ENCODE measurements at places on chromosomes 12 and 14. TPM values are rescaled to one million over a fixed set of nuclear protein-coding genes. Genes with fewer than 3 reads are reported as not detected.
A peak's percentile ranks its signal among the peaks of the same experiment; 100 is the strongest.

The B4GALNT3 gene
- total RNA-seq = 3.5 TPM

DNA sequence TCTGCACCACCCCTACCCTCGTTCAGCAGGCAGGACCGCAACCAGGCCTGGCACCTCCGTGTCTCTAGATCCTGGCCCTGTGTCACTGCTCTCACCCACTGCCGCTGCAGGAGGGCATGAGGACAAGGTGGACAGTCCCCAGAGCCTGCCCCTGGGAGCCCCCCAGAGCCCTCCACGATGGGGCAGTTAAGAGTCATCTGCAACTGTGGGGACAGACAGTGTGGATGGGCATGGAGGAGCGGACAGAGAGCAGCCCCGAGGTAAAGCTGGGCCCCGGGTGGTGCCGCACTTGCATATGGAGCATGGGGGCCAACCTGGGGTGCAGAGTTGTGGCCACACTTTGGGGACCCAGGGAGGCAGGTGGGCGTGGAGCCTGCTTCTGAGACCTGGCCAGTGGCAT, 905.1 kb upstream of the USP15 start:
- DNase-seq = peak; percentile 70

DNA sequence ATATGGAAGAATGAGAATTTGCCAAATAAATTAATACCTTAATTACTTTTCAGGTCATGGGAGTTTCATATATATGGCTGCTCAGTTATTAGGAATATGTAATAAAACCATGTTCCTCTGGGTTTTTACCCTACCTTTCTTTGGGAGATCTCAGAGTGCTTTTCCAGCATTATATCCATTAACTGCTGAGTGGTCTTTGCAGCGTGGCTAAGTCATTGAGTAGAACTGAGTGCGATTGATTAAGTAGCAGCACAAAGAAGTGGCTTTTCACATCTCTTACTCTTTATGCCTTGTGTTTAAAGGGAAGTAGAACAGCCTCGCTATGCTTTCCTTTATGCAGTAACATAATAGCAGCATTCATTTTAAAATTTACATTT, 340.1 kb downstream of the SNAPC1 start:
- no peak for DNase-seq

- DNase-seq = no peak
Observed at GRCh38 chr12:38409511-38409910, 92.9 kb downstream of the ALG10B start.

- DNase-seq = peak; percentile 74
Observed at GRCh38 chr14:23062002-23062401, 4.7 kb upstream of the CDH24 start.

- DNase-seq = no peak
Observed at GRCh38 chr12:127565241-127565640, 701.7 kb upstream of the TMEM132C start.

The YBX3 gene
- total RNA-seq = 502 TPM

GRCh38 chr14:31360919-31361662, 59.3 kb downstream of the HEATR5A start:
- DNase-seq = no peak

The ANO4 gene
- total RNA-seq = 0.33 TPM

DNA sequence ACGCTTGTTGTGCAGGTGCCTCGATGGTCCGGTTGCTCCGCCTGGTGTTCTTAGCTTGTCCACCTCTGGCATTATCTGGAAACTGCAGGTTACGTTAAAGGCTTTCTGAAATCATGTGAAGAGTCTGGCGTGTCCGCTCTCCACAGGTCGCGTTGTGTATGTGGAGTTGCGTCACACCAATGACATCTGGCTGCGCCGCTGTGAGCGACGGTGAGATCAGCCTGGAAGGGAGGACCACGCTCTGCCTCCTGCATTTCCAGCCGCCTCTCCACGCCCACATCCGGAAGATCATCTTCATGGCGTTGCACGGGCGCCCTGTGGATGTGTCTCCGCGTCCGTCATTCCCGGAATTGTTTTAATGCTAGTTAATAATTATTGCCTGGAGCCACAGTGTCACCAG, 50.6 kb upstream of the GALNT9 start:
- DNase-seq = peak; percentile 73

DNA sequence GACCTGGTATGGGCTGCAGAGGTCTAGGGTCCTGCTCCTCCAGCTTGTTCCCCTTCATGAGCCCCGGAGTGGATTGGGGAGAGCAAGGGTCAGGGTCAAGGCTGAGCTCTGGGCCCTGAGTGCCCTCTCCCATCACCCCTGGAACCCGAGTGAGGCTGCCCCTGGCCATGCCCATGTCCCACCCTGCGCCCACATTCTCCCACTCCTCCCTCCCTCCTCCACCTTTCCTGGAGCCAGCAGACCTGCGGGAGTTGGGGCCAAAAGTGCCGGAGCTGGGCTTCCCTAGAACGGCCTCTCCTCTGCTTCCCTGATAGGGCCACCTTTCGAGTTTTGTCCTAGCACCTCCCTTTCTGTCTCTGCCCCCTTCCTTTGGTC, 590 bp downstream of the SCNN1A start:
- no peak for DNase-seq

- no peak for DNase-seq
Observed at GRCh38 chr12:102480406-102480805, at the start of gene IGF1. Gene IGF1, minus strand, starts transcription at chr12:102480563. Its CDS starts 182 bp downstream, at chr12:102480381.

The GYS2 gene
- total RNA-seq = not detected

- DNase-seq = no peak
Observed at GRCh38 chr14:58738189-58738836, 100.6 kb downstream of the DACT1 start.

DNA sequence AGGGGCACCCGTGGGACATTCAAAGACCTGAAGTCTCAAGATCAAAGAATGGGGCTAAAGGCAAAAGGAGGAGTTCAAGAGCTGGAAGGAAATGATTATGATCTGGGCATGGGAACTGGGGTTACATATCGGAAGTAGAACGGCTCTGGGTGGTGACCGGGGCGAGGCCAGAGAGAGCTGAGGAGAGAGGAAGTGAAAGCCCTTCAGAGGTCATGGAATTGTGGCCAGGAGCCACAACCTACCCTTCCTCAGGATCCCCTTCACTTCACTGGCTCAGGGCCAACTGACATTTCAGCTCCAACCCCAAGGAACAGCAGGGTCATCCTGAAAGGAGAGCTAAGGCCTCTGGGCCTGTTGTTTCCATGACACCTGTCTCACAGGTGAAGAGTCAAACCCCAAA, 57.8 kb downstream of the GALNT16 start:
- DNase-seq = peak; percentile 79

The FGF6 gene
- not detected for total RNA-seq

The SSTR1 gene
- total RNA-seq = 1.5 TPM

GRCh38 chr14:93207468-93208308, 632 bp downstream of the UBR7 start:
- peak; percentile 87 for DNase-seq

GRCh38 chr12:14769466-14769968, 33.8 kb downstream of the WBP11 start:
- DNase-seq = no peak

The SLC5A8 gene
- not detected for total RNA-seq

The PPP4R4 gene
- total RNA-seq = 0.32 TPM

The KRT7 gene
- total RNA-seq = 6.8 TPM

DNA sequence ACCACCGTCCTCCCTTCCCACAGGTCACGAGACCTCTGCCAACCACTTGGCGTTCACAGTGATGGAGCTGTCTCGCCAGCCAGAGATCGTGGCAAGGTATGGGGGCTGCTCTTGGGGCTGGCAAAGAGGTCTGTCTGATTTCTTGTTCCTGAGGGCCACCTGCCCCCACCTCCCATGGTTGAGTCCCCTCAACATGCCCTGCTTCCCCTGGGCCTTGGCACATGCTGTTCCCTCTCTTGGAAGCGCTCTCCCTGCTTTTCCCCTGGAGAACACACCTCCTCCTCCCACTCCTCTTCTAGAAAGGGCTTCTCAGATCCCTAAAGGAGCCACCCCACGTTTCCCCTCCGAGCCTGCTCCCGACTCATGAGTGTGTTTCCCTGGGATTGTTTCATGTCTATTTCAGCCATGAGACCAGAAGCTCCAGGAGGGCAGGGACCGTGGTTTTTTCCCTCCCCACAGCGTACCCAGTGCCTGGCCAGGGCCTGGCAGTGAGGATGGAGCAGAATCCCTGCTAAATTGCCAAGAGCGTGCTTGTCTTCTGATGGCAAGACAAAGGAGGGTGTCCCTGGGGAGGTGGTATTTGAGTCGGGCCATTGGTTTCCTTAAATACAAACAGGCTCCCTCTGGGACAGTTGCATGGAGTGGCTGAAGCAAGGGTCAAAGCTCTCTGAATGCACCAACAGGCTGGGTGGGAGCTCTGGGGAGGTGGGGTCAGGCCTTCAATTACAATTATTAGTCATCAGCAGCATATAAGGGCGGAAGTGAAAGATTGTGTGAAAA, 34.1 kb downstream of the CYP46A1 start:
- no peak for DNase-seq

DNA sequence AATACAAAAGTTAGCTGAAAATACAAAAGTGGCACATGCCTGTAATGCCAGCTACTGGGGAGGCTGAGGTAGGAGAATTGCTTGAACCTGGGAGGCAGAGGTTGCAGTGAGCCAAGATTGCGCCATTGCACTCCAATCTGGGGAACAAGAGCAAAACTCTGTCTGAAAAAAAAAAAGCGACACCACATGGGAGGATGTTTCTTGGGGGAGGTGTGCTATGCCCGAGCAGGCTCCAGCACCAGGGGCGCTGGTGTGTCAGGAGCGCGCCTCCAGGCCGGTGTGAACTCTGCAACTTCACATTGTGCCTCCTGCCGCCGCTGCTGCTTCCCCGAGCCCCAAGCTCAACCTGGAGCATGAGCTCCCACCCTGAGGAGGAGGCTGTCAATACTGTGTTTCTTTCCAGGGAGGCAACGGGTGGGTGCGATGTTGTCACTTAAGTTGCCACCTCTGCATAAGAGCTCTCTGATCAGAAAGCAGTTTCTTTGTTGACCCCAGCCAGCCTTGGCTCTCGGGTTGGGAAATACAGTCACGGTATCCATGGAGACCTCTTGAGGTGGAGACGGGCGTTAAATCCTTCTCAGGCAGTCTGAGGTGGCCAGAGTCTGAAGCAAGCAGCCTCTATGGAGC, 18.9 kb downstream of the DEGS2 start:
- no peak for DNase-seq

DNA sequence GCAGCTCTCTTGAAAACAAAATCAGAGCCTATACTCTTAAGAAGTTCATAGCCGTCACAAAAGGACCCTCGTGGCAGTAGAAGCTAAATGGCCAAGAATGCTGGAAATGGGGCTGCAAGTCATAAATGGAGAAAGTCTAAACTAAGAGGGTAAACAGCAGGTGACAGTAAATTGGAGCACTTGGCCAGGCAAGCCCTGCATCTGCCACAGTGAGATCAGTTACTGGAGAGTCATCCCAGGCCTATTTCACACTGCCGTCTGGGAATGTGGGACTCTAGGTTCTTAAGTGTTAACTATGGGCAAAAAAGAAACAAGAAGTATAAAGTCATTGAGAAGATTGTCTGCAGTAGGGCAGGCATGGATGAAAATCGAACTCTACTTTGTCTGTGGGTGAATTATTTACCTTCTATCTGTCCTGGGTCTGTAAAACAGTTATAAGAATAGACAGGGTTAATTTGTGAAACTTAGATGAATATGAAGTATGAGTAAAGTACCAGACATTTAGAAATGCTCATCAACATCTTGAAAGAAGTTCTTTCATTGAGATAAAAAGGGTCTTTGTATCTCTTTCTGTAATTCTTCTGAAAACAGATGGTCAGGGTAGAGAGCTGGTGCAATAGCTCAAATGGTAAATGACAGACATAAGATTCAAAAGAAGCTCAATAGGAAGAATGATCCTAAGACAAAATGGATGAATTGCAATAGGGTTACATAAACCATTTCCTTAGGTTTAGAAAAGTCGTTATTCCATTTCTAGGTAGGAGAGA, 792.5 kb downstream of the DIO2 start:
- no peak for DNase-seq

DNA sequence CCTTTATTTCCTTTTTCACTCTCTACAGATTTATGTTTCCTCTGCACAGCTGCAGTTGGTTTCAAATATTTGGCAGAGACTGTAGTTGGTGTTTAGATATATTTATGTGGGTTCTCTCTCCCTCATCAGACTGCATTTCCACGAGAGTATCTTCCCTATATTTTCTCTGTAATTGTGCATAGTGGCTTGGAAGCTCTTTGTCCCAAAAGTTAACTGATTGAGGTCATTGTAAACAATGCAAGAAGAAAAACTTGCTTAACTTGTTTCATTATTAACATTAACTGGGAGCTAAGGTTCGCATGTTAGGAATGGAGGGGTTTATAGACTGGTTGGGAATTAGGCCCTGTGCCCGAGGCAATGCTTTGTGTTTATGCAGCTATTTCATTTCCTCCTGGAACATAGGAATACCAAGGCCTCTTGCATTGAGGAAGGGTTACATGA, 216.9 kb upstream of the HMGA2 start:
- DNase-seq = no peak

GRCh38 chr12:75812271-75813018, 219.1 kb downstream of the PHLDA1 start:
- DNase-seq = no peak

- DNase-seq = no peak
Observed at GRCh38 chr14:101898416-101898815, 66.0 kb upstream of the DYNC1H1 start.

The SIX6 gene
- total RNA-seq = not detected

The RAPGEF3 gene
- total RNA-seq = 33.5 TPM

The PRB3 gene
- total RNA-seq = not detected

The NGB gene
- total RNA-seq = not detected

GRCh38 chr12:65277994-65278575, 398 bp upstream of the MSRB3 start:
- DNase-seq = no peak

DNA sequence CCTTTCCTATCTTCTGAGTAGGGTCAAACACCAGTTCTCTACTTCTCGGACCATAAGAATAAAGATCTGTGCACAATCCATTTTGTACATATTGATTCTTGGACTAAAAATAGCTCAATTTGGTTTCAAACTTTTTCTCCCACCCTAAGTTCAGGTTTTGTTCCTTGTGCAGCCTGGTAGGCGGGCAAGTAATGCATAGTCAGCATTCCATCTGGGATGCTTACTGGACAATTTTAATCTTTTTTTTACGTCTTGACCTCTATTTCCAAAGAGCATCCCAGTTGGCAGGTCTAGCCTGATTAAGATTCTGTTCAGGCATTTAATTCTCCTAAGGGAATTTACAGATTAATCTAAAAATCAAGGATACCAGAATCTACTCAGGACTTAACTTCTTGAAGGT, 126.9 kb downstream of the BICD1 start:
- DNase-seq = no peak

The CCDC184 gene
- 0.74 TPM for total RNA-seq

GRCh38 chr12:14716848-14717444, 20.5 kb upstream of the GUCY2C start:
- DNase-seq = no peak

The TPCN1 gene
- total RNA-seq = 50.8 TPM

The P2RX7 gene
- 5.0 TPM for total RNA-seq

The AQP2 gene
- 0.33 TPM for total RNA-seq

The IFNG-AS1 gene
- 0.24 TPM for total RNA-seq

- DNase-seq = no peak
Observed at GRCh38 chr12:126084480-126084879, 1019.2 kb downstream of the AACS start.

DNA sequence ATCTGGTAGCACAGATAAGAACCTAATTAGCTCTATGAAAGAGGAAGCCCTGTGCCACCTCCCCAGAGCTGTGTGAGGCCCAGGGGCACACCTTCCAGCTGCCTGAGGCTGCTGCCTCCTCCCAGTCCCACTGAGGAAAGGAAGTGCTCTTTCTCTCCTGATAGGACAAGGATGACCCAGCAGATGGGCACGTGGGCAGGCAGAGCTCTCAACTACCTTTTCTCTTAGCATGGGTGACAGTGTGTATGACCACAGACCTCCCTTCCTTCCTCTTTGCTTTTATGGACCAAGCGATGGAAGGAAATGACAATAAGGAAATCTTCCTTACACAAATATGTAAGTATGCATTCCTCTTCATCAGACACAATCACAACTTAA, 127.6 kb upstream of the AMIGO2 start:
- no peak for DNase-seq
